Nephron progenitor cell (in vitro differentiated cells): ENCODE measurements at places on chromosomes 2 and 18.

DNA sequence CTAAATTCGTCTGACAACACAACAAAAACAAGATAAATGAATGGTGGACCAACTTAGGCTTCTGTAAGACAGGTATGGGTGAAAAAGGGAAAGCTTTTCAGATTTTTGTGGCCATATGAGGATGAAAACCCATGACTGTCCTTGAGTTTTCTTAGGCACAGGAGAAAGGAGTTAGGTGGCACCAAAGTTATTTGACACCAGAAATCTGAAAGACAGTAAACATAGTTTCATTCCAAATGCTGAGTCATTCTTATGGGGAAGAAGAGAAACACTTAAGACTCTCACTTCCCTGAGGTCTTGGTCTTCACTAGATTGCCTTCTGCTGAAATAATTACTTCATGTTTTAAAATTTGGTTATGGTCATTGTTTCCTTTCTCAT lies 5.2 kb upstream of the GPD2 start:
- no peak for DNase-seq

GRCh38 chr18:44025421-44025820 lies 655.3 kb upstream of the SETBP1 start:
- DNase-seq = no peak

- no peak for DNase-seq
Observed at GRCh38 chr2:148568597-148568996, 76.0 kb upstream of the EPC2 start.

DNA sequence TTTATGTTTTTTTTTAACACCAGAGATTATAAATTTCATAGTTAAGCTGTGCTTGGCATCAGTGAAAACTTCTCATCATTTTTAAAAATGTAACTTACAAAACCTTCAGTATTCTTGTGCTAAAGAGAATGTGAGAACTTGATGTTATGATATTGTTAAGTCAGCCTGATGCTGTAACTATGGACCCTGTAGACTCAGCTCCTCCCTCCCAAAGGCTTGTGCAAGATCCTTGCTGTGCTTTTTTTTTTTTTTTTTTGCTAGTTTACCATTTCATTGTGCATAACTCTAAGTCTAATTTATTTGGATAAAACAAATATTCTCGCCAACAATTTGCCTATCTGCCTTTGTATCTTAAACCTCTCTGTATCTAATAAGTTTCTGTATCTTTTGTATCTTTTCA lies 12.9 kb upstream of the TFPI start:
- DNase-seq = no peak

DNA sequence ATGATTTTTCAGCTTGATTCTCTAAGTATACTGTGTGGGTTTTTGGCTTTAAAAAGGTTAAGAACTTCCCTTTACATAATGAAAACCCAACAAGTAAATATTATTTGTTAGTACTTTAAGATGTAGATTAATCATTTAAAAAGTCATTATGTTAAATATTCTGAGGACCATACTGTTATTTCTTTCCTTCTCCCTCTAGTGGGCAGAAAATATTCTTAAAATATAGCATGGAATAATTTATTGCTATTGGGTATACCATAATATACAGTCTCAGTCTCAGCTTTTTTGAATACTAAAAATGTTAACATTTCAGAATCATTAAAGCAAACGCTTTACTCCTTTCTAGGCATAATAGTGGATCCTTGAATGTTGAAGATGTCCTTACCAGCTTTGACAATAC lies 28.1 kb downstream of the CAMKMT start:
- DNase-seq = no peak

- no peak for DNase-seq
Observed at GRCh38 chr2:106189325-106189724, 4.8 kb downstream of the UXS1 start.

- no peak for DNase-seq
Observed at GRCh38 chr2:12663306-12664037, 53.3 kb upstream of the TRIB2 start.

- no peak for DNase-seq
Observed at GRCh38 chr2:182404092-182404491, 22.7 kb downstream of the PDE1A start.

DNA sequence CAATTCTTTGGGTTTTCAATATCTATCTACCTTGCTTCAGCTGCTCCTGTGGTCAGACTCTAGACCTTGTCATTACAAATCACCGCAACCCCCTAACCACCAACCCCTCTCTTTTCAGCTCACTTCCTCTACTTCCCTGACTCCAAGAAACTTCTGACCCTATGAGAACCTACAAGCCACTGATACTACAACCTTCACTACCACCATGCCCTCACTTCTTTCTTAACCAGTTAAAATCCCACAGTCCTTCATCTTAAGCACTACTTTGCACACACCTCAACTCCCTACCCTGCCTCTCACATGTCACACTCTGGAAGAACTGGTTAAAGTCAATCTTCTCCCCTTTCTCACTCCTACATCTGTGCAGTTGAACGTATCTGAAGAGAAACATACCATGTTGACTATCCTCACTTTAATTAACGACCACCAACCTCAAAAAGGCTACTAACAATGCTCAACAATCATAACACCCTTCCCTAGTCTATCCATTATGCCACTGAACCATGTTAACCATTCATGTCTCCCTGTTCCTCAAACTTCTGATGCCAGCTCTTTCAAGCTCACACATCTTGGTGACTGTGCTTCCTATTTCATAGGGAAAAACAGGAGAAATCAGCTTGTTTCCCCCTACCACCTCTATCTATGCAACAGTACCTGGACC lies 12.6 kb downstream of the EIF2AK3 start:
- DNase-seq = no peak

DNA sequence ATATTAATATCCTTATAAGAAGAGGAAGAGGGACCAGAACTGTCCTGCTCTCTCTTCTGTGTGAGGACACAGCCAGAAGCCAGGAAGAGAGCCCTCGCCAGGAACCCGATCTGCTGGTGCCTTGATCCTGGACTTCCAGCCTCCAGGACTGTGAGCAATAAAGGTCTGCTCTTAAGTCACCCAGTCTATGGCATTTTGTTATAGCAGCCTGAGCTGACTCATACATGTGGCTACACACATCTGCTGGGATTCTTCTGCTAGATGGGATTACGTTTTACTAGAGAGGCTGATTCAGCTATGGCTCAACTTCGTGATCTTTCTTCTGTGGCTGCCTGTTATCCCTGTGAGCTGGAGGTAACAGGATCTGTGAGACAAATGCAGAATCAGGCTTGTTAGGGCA lies 29.6 kb downstream of the ARL4C start:
- DNase-seq = no peak

- no peak for DNase-seq
Observed at GRCh38 chr18:40935423-40935822, 1019.6 kb upstream of the PIK3C3 start.

DNA sequence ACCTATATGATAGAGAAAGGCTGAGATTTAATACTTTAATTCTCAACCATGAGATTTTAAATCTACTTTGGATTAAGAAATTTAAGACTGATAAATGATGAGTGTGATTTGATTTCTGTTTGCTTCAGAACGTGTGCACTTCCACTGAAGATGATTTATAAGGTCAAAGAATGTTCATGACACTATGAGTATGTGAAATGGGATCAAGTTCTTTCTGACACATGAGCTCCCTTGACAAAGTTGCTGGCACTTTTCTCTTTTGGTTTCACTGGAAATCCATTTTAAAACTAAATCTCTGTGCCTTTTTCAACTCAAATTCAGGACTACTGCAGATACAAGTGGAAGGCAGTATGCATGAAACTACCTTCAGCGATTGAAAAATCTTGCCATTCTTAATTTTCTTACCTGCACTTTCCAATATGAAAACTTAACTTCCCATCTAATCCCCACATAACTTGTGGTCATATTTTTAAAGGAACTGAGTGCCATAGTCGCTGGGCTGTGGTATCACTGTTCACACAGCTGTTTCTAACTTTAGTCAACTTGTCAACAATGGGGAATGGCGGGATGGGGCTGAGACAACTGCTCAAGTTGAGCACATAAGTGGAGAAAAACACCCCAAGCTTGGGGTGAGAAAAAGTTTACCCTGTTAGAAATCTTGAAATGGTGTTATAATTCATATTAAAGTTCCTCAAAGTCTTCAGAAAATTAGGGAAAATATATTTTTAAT lies 51.8 kb upstream of the TTN start:
- no peak for DNase-seq

DNA sequence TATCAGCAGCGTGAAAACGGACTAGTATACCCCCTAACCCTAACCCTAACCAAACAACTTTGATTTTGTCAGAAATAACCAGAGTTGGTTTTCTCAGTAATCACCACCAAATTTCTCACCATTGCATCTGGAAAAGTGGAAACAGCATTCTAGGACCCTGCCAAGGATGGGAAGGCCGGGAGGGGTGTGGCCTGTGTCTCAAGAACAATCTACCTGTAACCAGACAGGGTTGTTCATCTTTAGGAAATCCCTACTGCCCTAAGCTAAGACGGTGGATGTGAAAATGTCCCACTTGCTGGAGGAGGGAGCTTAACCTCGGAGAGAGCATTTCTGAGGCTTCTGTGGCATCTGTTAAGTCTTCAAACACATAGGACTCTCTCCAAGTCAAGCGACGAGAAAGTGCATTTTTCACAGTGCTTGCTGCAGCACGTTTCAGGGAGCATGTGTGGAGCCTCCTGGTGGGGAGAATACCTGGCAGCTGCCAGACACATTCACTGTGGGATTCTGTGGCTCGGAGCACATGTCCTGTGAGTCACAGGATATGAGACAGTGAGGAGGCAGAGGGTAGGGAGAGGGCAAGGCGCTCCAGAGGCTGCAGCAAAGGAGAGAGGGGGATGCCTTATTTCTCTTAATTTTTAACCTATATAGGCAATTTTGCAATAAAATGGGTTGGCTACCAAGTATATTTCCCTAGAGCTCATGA lies 207.5 kb downstream of the SPP2 start:
- peak; percentile 24 for DNase-seq

DNA sequence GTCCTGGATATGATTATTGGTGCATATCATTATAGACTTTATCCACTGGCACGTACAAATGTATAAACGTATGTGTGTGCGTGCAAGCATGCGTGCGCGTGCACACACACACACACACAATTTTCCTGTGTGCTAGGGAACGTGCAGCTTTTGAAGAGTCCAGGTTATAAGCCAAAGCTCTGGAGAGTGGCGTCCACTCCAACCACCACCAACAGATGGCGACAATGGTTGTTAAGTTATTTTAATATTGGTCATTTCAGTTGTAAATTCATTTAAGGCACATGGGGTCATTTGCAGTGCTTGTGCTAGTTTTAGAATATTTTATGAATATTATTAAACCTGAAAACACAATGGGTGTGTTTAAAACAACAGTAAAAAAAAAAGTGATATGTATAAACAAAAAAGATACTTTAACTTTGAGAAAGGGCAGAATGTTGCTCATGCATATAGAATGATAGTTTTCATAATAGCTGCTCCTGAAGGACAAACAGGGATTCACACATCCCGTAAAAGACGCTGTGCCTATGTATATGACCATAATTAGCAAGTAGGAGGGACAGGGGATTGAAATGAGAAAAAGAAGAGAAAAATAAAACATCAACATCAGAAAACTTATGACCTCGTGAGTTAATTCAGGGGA lies 124.2 kb upstream of the ITGB6 start:
- DNase-seq = peak; percentile 43

DNA sequence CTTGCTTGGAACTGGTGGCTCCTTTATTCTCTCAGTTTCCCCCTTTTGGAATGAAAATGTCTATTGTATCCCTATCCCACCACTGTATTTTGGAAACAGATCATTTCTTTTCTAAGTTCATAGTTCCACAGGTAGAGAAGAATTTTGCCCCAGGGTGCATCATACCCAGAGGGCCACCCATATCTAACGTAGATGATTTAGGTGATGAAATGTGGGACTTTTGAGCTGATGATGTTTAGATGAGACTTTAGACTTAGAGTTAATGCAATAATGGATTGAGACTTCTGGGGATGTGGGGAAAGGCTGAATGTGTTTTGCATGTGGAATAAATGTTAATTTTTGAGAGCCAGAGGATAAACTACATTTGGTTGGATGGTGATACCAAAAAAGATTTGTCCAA lies 107.9 kb upstream of the CYP26B1 start:
- DNase-seq = no peak

DNA sequence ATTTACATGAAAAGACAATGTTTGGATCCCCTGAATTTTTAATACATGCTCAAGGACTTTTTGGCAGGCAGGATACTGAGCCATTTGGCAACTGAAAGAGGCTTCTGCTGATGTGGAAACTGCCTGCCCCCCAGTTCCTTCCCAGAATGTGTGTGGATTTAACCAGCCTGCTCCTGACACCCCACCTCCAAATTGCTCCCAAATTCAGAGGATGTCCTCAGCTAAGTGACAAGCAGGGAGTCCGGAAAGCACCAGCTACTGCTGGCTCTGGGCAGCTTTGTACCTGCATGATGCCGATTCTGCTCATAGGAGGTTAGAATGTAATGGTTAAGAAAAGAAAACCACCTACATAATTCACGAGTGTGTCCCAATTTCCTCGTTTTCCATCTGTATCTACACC lies 197.5 kb downstream of the CDH20 start:
- DNase-seq = no peak

DNA sequence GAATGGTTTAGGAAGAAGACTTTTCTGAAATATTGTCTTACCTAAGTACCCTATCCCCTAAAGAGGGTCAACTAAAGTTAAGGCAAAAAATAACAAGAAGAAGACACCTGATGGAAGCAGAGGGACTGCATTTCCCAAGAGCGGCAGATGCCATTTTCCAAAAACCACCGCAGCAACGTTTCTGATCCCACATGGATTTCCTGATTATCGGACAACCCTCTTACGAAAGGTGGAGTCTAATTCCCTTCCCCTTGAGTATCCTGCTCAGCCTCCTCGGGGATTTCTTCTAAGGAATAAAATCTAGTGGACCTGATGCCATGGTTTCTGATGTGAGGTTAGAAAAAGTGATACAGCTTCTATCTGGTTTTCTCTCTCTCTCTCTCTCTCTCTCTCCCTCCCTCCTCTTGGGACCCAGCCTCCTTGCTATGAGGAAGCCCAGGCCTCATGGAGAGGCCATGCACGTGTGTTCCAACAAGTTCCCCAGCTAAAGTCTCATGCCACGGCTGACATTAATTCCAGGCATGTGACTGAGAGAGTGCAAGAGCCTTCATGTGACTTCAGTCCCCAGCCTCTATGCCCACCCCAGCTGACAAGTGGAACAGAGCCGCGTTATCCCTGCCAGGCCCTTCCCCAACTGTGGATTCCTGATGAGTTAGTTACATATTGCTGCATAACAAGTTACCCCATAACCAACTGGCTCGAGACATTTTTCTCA lies 150.3 kb downstream of the SMAD2 start:
- no peak for DNase-seq

- DNase-seq = no peak
Observed at GRCh38 chr18:3171631-3172030, 48.1 kb downstream of the MYOM1 start.

DNA sequence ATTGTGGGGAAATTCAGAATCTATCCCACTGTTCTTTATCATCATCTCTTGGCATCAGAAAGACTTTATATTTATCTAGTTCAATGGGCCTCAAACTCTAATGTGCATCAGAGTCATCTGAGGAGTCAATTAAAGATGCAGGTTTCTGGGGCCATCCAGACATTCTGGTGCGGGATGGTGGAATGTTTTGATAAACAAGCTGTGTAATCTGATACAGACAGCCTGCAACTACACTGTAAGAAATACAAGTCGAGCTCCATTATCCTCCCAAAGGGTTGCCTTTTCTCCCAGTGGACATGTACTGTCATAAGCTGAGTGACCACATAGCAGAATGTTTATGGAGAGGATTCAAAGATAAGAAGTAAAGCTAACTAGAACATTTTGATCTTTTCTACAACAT lies 515.3 kb upstream of the DCC start:
- no peak for DNase-seq

GRCh38 chr2:138267902-138268254 lies 233.7 kb upstream of the SPOPL start:
- DNase-seq = no peak

GRCh38 chr2:27506587-27506986 lies 9.9 kb downstream of the GCKR start:
- DNase-seq = no peak
